H4 (cell line): ENCODE measurements at places on chromosomes 1 and 21. TPM values are rescaled to one million over a fixed set of nuclear protein-coding genes. Genes with fewer than 3 reads are reported as not detected.

ENO1 gene
- 2,952 and 3,019 TPM in 2 replicates for total RNA-seq

KCND3 gene
- total RNA-seq: 0.08 and 0.14 TPM in 2 replicates

OR2L8 gene
- total RNA-seq: not detected in 2 replicates

AMPD1 gene
- total RNA-seq: not detected in 2 replicates

CLCA1 gene
- not detected in 2 replicates for total RNA-seq

RAP1GAP gene
- 2.0 and 2.3 TPM in 2 replicates for total RNA-seq

SPRR1B gene
- not detected in 2 replicates for total RNA-seq

CR1L gene
- total RNA-seq: not detected in 2 replicates

KIF2C gene
- 81.8 and 82.2 TPM in 2 replicates for total RNA-seq

FAM110D gene
- 0.04 and 0.12 TPM in 2 replicates for total RNA-seq

F5 gene
- not detected in 2 replicates for total RNA-seq

CYB561D1 gene
- total RNA-seq: 2.6 and 7.9 TPM in 2 replicates

IL22RA1 gene
- total RNA-seq: 0.85 and 1.2 TPM in 2 replicates

DMBX1 gene
- 0.37 TPM in 2 replicates for total RNA-seq

CYYR1 gene
- total RNA-seq: not detected in 2 replicates

GNG4 gene
- 6.0 and 9.0 TPM in 2 replicates for total RNA-seq

CSF3R gene
- not detected in 2 replicates for total RNA-seq

LCA5L gene
- total RNA-seq: 1.4 TPM in 2 replicates

C1orf115 gene
- total RNA-seq: not detected in 2 replicates

MANEAL gene
- total RNA-seq: 8.9 and 10.4 TPM in 2 replicates

ZNF684 gene
- 3.2 and 6.1 TPM in 2 replicates for total RNA-seq
